ENCODE measurements at places on chromosomes 12 and 14.

- no peak for DNase-seq
Observed at GRCh38 chr14:106235356-106236159, 709.2 kb downstream of the TMEM121 start.

GRCh38 chr12:94149781-94150239 lies 1.4 kb downstream of the PLXNC1 start:
- DNase-seq: no peak

- no peak for DNase-seq
Observed at GRCh38 chr14:26204728-26205479, 392.9 kb downstream of the NOVA1 start.

GRCh38 chr12:72523754-72524153 lies 251.6 kb downstream of the TRHDE start:
- no peak for DNase-seq

DNA sequence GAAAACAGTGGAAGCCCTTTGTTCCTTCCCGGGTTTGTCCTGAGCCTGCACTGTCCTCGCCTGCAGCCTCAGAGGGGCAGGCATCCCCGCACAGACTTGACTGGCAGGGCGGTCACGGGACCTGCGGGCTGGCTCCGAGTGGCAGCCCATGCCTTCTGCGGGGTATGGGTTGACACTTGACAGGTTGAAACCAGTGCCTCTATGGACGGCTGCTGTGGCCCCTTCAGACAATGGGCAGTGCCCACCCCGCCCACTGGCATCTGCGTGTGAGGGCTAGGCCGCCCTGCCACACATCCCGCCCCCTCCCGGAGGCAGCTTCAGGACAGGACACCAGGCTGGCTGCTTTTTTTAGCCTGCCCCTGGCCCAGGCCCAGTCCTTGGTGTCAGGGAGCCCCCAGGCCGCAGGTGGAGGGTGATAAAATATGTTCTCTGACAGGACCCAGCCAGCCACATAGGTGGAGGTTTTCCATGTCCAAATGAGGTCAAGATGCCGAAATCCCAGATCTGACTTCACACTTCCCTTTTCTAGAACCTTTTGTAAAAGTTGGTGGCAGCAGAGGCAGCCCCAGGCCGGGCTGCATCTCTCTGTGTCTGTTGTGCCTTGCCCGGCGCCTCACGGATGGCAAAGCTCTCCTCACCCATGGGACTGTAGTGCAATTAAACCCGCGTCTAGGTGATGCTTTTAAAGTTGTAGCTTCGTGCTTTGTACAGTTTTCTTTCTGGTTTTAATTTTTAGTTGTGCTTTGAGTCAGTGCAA lies 10.0 kb downstream of the ANKRD9 start:
- DNase-seq: no peak

Data from stimulated activated CD8-positive, alpha-beta memory T cell treated with anti-CD3 and anti-CD28 coated beads, Interleukin-15, amount 100 ng/mL, for 48 hours (primary cell).